AG10803 (cell line): ENCODE measurements at places on chromosomes 5 and 9.

- DNase-seq, result peak; percentile 69
Measured at GRCh38 chr9:109158651-109159050, 8.4 kb downstream of the FRRS1L start.

DNA sequence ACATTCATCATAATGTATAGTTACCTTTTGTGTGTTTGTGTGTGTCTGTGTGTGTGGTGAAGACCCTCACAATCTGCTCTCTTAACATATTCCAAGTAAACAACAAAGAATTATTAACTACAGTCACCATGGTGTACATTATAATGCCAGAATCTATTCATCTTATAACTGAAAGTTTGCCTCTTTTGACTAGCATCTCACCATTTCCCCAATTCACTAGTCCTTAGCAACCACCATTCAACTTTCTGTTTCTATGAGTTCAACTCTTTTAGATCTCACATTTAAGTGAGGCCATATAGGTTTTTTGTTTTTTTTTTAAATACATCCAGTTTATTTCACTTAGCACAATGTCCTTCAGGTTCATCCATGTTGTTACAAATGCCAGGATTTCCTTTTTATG, 83.6 kb downstream of the SMC2 start:
- DNase-seq, result no peak

- DNase-seq, result no peak
Measured at GRCh38 chr9:2465921-2466460, 155.6 kb upstream of the VLDLR start.

DNA sequence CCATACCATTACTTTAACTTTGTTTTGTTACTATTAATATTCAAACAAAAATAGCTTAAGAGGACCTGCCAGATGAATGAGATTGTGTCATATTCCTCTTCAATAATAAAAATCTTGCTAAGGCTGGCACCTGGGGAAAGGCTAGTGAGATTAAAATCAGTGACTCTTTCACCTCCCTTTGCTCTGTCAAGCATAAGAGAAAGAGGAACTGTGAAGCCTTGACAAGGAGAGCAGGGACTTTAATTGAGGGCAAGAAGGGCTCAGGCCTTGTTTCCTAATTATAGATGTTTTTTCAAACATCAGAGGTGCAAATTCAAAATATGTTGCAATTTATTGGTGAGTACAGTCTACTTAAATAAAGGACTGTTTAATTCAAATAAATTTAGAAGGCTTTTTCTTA, 91.7 kb downstream of the SPATA31D1 start:
- no peak for DNase-seq

DNA sequence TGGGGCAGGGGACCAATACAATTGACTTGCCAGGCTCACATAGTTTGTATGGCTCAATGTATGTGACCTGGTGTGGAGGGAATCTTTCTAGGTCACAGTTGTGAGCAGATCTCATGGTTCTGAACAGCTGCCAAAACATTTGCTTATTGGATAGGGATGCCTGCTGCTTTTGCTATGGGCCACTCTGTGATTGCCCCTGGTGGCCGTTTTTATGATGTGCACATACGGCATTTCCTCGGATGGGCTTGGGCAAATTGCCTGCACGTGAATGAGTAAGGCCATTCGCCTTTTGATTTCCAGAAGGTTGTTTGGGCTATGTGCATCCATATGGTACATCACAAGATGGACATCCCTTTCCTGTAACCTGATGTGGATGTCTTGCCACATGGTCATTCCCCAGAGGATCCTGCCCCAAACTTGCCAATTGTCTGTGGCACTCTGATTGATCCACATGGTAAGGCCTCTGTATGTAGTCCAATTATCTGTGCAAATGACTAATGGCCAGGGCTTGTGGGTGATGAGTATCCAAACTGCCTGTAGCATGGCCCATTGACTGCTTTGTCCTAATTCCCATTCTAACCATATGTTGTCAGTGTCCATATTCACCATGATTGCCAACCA, 10.7 kb upstream of the SLC22A4 start:
- DNase-seq, result peak; percentile 72

DNA sequence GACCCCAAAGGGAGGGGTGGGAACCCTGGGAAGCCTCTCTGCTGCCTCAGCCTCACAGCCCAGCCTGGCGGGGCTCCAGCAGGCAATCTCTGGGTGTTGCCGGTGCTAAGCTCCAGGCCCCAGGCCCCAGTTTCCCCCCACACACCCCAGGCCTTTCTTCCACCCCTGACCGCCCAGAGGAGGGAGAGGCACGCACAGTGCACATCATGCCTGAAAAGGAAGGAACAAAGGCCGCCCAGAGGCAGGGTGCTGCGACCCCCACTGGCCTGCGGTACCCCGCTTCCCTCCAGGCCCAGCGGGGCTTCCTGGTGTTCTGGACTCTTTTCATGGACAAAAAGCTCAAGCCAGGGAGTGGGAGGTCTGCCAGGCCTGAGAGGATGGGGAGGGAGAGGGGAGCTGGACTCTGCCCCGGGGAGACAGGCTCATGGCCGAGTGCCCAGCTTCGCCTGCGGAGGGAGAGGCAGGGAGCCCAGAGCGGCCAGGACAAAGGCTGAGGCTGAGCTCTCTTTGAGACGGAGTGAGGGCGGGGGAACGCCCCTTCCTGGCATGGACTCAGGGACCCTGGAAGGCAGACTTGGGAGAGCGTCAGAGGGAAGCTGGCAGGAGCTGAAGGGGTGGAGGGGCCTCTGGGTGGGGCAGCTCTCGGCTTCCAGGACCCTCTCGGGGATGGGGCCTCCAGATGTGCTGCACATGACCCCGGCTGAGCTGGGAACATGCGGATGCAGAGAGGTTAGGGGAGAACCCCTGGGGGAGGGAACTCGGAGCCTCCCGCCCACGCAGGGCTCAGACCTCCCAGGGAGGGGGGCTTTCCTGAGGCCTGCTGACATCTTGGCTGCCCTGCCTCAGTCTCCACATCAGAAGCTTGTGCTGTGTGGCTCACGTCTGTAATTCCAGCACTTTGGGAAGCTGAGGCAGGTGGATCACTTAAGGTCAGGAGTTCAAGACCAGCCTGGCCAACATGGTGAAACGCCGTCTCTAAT, 1.8 kb upstream of the ENTPD2 start:
- peak; percentile 43 for DNase-seq

DNA sequence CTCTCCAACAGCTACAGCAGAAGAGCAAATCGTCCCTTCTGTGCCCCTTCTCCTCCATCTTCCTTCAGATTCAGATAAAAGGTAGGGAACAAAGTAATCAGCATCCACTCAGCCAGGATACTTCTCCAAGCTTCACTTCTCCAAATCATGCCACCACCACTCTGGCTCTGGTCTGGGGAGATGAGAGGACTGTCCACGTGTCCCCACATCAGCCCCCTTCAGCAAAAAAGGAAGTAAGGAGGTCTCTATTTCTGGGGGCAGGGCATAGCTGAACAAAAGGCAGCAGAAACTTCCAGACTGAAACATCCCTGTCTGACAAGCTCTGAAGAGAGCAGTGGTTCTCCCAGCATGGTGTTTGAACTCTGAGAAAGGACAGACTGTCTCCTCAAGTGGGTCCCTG, 116.9 kb downstream of the C5orf15 start:
- no peak for DNase-seq

GRCh38 chr5:78781611-78782286, 133.2 kb upstream of the LHFPL2 start:
- no peak for DNase-seq

DNA sequence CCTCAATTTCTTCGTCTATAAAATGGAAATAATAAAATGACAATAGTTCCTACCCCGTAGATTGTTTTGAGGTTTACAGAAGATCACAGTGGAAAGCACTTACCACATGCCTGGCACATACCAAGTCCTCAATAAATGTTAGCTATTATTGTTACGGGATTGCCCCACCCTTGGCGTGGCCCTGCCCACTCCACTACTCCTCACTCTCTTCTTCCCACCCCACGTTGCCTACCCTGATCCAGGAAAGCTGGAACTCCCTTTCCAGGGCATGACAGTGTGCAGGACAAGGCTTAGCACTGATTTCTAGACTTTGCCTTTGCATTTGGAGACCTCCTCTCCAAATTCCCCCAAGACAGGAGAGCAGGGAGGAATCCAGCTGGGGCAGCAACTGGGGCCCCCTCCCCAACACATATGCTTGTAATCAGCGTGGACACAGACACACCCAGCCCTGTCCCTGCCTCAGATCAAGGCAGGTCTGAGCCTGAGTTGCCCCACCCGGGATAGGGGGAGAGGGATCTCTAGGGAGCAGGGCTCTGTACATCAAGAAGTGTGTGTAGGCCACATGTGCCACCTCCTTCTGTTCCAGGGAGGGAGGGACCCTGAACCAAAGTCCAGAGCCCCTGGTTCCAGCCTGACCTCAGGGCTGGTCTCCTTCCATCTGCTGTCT, 6.7 kb downstream of the SLC4A9 start:
- no peak for DNase-seq

GRCh38 chr5:93219641-93220145, 361.3 kb downstream of the NR2F1-AS1 start:
- DNase-seq, result no peak

DNA sequence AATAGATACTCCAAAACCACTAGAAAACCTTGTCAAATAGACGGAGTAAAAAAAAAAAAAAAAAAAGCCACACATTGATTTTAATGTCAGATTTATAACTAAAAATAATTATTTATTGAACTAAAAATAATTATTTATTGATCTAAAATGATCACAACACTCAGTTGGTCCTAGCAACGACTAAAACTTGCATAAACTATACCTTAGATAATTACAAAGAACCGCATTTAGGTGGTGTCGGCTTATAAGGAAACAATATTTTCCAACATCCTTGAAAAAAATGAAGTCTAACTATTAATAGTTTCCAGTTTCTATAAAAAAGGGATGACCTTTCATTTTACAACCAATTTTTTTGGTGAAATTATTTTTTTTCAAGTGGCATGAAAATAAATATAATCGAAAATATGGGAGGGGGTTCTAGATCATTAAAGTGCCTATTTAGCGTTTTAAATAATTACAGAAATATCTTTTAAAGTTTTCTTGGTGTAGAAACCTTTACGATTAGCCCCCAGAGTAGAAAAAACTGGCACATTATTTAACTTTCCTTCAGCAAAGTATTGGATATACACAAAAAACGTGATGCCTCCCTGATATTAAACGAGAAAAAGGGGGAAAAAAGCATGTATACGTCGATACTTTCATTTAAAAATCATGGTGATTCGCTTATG, 3.7 kb downstream of the ARRDC3 start:
- no peak for DNase-seq
